Stimulated activated CD8-positive, alpha-beta memory T cell treated with anti-CD3 and anti-CD28 coated beads, Interleukin-2, amount 100 ng/mL, for 1 hour (primary cell): ENCODE measurements at places on chromosomes 1 and 21.

- no peak for DNase-seq
Measured at GRCh38 chr1:29453502-29454240, 217.3 kb downstream of the PTPRU start.

DNA sequence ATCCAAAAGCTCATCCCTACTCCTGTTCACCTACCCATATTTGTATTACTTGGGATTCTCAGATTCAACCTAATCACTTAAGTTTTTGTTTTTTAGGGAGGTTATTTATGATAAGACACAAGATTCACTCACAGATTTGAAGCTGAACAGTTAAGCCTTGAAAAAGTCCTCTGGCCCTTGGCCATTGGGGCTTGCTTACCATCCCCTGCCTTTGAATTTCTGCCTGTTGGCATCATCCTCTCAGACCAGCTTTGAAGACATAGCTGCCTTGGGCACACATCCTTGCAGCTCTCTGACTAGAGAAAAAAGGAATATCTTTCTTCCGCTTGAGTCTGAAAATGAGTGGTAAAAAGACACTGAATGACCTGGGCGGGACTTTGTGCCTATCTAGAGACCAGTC, 41.8 kb upstream of the RALGPS2 start:
- no peak for DNase-seq

GRCh38 chr1:247535402-247535801, 838 bp downstream of the OR2C3 start:
- no peak for DNase-seq

DNA sequence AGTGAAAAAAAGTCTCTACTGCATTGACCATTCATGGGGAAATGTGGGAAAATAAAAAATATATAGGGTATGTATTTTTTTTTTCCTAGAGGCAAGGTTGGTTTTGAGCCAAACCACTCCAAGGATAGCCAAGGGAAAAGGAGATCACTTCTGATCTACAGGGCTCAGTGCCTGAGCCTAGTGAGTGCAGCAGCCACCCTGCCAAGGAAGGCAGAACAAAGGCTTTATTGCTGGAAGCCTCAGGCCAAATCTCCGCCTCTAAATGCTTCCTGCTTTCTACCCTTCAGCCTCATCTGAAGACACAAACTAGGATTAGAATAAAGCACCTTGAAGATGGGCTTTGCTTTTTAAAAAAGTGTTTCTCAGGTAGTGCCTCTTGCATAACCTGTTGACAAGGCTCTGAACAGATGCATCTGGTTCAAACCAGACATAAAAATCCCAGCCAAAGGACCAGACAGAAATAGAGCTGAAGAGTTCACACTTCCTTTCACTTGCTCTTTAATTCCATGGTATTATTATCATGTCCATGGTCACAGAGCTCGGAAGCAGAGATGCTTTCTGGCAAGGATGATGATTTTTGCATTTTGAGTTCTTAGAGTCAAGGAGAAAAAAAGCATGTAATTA, 10.5 kb downstream of the C1orf115 start:
- DNase-seq = no peak

GRCh38 chr1:16442941-16443340, 2.4 kb downstream of the NECAP2 start:
- no peak for DNase-seq

GRCh38 chr21:23601549-23601948, 2005.7 kb downstream of the MRPL39 start:
- no peak for DNase-seq

DNA sequence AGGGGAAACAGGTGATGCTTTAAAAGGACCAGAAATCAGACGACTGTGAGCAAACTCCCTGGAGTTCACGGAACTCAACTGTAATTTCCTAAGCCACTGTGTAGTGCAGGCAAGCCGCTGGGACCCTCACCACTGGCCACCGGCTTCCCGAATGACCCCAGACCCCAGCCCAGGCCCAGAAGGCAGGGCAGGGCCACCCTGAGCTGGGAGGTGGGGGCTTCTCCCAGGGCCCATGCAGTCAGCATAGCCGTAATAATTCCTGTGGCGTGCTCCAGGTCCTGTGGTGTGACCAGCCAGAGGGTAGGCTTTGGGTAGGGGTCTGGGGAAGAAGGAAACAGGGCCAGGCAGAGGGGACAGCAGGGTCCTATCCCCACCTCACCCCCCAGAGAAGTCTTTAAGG, 3.5 kb upstream of the ARF1 start:
- no peak for DNase-seq

DNA sequence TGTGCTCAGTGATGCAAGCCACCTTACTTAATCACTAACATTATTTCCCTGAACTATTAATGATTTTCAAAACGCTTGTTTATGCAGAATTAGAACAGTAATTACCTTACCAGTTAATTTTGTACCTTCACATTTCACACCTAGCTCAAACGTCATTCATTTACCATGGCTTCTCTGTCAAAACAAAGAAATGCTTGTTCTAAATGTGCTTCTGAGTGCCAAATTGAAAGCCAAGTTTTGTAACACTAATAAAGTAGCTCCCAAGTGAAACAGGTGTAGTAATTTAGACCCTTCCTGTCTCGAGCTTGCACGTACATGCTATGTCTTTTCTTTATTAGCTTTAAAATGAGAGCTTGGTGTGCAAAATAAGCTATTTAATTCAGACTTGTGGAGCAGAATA, 533.7 kb upstream of the PKN2 start:
- no peak for DNase-seq
